GM10248 (cell line): ENCODE measurements at places on chromosomes 3 and 15.

DNA sequence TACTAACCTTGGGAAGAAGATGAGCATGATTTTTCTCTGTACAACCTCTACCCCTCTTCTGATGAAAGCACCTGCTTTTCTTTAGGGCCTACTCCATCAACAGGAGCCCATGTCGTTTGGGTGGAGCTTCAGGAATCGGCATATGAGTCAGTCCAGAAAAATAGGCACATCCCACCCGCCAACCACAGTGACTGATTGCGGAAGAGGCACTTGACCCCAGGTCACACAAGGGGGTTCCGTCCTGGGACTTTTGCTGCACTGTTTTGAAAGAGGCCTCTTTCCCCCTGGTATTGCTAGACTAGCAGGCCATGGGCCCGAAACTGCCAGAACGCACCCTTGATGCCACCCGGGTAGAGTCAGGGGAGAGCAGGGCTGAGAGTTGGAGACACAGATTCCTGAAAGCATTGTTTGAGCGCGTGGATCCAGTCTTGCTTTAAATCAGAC, 19.3 kb upstream of the NRROS start:
- DNase-seq, result peak; percentile 67

GRCh38 chr15:40133544-40133943, 24.9 kb upstream of the BMF start:
- no peak for DNase-seq

DNA sequence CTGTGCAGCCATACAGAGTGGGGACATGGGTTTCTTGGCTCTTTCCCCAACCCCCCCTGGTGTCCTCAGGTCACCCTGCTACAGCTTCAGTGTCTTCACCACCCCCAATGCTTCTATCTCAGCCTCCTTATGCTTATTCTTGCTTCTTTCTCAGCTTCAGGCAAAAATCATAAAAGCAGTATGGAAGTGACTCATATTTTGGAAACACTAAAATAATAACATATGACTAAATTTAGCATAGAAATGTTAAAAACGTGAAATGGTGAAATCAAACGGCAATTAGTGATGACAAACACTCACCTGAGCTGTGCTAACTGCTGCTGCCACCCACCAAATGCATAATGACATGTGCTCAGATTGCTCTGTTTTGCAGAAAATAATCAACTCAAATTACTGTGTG, 475.2 kb upstream of the EPHA3 start:
- no peak for DNase-seq

- no peak for DNase-seq
Observed at GRCh38 chr3:155019575-155019974, 60.5 kb upstream of the MME start.

DNA sequence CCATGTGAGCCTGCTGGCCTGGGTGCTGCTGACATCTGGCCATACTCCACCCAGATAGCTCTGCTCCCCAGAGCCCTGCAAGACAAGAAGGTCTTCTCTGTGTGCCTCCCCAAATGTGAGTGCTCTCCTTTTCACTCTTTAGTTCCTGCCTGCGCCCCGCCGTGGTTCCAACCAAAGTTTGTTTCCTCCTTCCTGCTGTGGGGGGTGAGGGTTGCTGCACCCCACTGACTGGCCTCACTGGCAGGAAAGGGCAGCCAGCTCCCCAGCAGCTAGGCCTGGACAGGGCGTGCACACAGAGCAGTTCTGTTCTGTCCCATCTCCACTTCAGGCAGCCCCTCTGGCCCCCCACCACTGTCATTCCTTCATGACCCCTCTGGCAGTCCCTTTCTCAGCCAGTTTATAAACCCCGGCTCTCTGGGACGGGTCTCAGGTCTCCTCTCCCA, 5.4 kb upstream of the CCDC174 start:
- DNase-seq, result no peak

DNA sequence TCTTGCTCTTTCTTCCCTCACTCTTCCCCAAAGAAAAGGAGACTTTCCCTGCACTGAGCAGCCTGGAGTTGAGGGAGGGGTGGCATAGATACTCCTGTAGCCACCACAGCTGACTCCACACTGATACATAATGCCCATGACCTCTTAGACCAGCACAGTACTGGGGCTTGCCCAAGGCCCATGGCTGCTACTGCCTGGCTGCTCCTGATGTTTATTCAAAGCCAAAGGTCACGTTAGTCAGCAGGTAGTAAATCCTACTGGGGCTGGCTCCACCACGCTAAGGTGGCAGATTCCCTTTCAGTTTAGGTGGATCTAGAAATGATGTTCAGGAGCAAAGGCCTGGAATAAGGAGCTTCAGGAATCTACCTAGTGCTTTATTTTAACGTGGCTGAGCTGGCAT, 212.7 kb downstream of the C3orf38 start:
- no peak for DNase-seq

- DNase-seq, result no peak
Observed at GRCh38 chr15:26096581-26096980, 233.5 kb upstream of the ATP10A start.

DNA sequence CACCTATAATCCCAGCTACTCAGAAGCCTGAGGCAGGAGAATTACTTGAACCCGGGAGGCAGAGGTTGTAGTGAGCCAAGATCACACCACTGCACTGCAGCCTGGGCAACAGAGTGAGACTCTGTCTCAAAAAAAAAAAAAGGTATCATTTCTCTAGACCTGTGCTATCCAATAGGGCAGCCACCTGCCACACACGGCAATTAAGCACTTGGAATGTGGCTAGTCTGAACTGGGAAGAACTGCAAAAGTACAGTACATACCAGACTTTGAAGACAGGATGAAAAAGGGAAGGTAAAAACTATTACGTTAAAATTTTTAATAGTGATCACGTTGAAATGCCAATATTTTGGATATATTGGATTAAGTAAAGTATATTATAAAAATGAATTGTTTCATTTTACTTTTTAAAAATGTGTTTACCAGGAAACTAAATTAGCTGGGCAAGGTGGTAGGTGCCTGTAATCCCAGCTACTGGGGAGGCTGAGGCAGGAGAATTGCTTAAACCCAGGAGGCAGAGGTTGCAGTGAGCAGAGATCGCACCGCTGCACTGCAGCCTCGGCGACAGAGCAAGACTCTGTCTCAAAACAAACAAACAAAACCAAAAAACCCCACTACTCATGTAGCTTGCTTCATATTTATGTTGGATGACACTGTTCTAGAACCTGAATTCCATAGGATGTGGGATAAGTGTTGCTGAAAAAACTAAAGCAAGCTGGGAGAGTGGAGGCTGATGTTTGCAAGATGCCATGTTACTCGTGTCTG, 2.3 kb downstream of the CYP8B1 start:
- no peak for DNase-seq

- no peak for DNase-seq
Observed at GRCh38 chr15:93179072-93179471, 90.1 kb upstream of the RGMA start.

GRCh38 chr15:28911310-28911931, 25.6 kb downstream of the APBA2 start:
- no peak for DNase-seq

DNA sequence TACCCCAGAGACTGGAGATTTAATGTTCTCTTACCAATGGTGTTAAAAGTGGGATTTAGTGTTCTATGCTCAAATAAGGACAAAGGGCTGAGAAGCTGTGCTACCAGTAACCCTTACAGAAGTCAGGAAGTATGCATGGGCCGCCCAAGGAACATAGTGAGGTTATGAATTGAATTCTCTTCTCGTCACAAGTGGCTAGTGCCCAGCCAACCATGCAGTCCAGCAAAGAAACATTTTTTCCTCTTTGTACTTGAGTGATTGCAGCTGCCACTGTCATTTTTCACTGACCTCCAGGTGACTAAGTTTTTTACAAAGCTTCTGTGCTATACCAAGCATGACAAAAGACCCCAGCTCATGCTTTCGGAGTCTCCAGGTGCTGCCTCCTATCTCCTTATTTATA, 110.6 kb upstream of the DCBLD2 start:
- peak; percentile 37 for DNase-seq

DNA sequence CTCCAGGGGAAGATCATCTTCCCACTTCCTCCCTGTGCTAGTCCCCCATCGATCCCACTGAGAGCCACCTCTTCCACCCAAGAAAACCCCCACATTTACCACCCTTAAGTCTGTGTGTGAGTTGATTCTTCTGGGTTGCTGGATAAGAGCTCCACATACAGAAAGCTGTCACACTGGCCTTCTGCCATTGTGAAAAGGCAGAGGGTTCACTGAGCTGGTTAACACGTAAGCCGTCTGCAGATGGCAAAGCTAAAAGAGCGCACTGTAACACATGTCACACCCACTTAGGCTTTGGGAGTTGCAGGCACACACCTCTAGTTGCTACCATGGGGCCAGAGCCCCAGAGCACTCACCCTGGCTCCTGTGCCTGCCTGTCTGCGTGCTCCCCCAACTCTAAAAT, 309.8 kb upstream of the LRRC3B start:
- DNase-seq, result no peak

- no peak for DNase-seq
Observed at GRCh38 chr15:100928632-100929280, 9.6 kb downstream of the LRRK1 start.

GRCh38 chr3:53815651-53816050, 30.6 kb downstream of the CHDH start:
- no peak for DNase-seq
